ENCODE measurements at places on chromosomes 3 and 15. TPM values are rescaled to one million over a fixed set of nuclear protein-coding genes. Genes with fewer than 3 reads are reported as not detected.
A peak's percentile ranks its signal among the peaks of the same experiment; 100 is the strongest.

Gene CCDC174
- total RNA-seq = 47.1 TPM

Gene CHL1
- 16.4 TPM for total RNA-seq

Gene ARHGAP31
- total RNA-seq = 8.3 TPM

Gene MED12L
- 0.58 TPM for total RNA-seq

Gene CKMT1A
- total RNA-seq = not detected

Gene KNL1
- total RNA-seq = 3.7 TPM

Gene GRK7
- not detected for total RNA-seq

Gene KBTBD8
- 32.6 TPM for total RNA-seq

Gene ENTPD3
- total RNA-seq = not detected

Gene KNG1
- total RNA-seq = not detected

Gene TTC23
- 1.9 TPM for total RNA-seq

Gene TRAIP
- 8.7 TPM for total RNA-seq

- H3K27ac ChIP-seq = no peak overlapping the region
- no peak overlapping the region for H3K4me3 ChIP-seq
- DNase-seq = no peak
- H3K36me3 ChIP-seq = no peaks in the 10 kb centered on the region
- no peaks in the 10 kb centered on the region for H3K4me1 ChIP-seq
These were observed 1013.6 kb downstream of the ROBO1 start for GRCh38 chr3:78754066-78754743.

DNA sequence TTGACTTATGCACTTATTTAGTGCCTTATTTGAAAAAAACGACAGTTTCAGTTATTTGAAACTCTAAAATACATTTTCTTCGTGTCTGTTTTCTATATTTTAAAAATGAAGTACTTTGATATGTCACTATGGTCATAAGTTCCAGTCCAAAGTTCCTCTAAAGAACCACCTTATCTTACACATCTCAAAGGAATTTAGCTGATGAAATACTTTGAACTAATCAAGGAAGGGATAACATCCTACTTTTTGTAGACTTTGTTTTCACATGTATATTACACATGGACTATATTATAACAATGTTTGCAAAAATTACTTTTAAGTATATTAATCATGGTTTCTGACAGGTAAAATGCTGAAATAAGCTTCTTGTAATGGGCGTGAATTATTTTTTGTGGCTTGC, 265.8 kb upstream of the ZNF717 start:
- H3K36me3 ChIP-seq = no peaks in the 10 kb centered on the region
- H3K27me3 ChIP-seq = no peaks in the 10 kb centered on the region
- no peak overlapping the region for H3K4me3 ChIP-seq

- peak overlapping the region; percentile 65 for H3K27ac ChIP-seq
- H3K27me3 ChIP-seq = no peaks in the 10 kb centered on the region
- peaks cover 15% of the 10 kb centered on the region for H3K4me1 ChIP-seq
- peak overlapping the region; percentile 96 for H3K4me3 ChIP-seq
- H3K36me3 ChIP-seq = no peaks in the 10 kb centered on the region
- no peak for DNase-seq
These were observed 57.2 kb upstream of the ZBTB38 start for GRCh38 chr3:141311170-141311495.

DNA sequence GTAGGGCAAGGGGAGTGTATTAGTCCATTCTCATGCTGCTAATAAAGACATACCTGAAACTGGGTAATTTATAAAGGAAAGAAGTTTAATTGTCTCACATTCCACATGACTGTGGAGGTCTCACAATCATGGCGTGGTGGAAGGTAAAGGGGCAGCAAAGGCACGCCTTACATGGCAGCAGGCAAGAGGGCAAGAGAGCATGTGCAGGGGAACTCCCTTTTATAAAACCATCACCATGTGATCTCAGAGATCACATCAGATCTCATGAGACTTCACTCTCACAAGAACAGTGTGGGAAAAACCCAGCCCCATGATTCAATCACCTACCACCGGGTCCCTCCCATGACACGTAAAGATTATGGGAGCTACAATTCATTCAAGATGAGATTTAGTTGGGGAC, 41.4 kb downstream of the SUMF1 start:
- no peak overlapping the region for H3K27ac ChIP-seq
- no peaks in the 10 kb centered on the region for H3K4me1 ChIP-seq
- H3K36me3 ChIP-seq = peaks cover 2% of the 10 kb centered on the region
- no peaks in the 10 kb centered on the region for H3K27me3 ChIP-seq

GRCh38 chr15:51677021-51677420, 4.3 kb upstream of the SCG3 start:
- no peak for DNase-seq
- H3K27ac ChIP-seq = no peak overlapping the region
- no peaks in the 10 kb centered on the region for H3K36me3 ChIP-seq

- H3K4me1 ChIP-seq = no peaks in the 10 kb centered on the region
- no peak overlapping the region for H3K4me3 ChIP-seq
- H3K36me3 ChIP-seq = peaks cover 36% of the 10 kb centered on the region
These were observed 146.5 kb downstream of the LRRK1 start for GRCh38 chr15:101065570-101066221.

DNA sequence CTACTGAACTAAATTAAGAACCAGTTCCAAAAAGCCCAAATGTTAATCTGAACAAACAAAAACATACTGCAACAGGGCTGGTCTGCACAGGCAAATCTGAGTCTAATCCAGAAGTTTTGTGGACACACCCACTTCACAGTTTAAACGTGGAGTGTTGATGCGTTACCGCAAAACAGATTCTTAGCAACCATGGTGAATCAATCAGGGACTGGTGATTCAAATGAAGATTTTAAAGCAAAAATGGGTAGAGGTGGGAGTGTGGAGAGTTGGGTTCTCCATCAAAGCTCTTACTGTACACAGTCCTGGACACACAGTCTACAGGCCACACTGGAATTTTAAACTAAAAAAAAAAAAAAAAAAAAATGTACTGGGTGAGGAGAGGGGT, 5.2 kb downstream of the ANXA2 start:
- no peak for DNase-seq
- H3K36me3 ChIP-seq = peaks cover 7% of the 10 kb centered on the region
- no peak overlapping the region for H3K27ac ChIP-seq
- H3K4me3 ChIP-seq = no peak overlapping the region

GRCh38 chr15:57556040-57556439, 35.7 kb upstream of the MYZAP start:
- DNase-seq = no peak
- H3K4me3 ChIP-seq = no peak overlapping the region
- H3K27me3 ChIP-seq = no peaks in the 10 kb centered on the region
- H3K4me1 ChIP-seq = peaks cover 3% of the 10 kb centered on the region
- H3K27ac ChIP-seq = no peak overlapping the region
- no peaks in the 10 kb centered on the region for H3K36me3 ChIP-seq

DNA sequence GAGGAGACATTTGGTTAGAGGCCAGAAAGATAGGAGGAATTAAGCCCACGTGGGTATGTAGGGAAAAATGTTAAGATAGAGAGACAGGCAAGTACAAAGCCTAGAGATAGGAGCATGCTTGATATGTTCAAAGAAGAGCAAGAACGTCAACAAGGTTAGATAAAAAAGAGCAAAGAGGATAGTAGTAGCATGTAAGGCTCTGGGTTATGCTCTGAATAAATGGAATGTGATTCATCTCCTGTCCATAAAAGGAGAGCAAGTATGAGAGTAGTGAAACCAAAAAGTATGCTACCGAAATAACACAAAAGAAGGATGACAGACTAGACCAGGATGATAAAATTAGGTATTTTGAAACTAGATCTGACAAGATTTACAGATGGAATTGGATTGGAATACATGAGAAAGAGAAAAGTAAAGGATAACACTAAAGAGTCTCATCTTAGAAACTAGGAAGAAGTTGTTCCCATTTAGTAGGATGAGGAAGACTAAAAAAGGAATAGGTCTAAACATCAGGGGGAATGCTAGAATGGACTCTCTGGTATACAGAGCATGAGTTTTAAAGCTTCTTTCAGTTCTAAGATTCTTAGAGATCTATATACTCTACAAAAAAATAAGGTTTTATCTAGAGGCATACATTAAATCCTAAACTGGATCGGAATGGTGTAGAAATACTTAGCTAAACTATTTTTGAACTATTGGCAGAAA, 59.1 kb downstream of the TRPM7 start:
- H3K27ac ChIP-seq = no peak overlapping the region
- H3K4me3 ChIP-seq = no peak overlapping the region
- no peak for DNase-seq
- H3K36me3 ChIP-seq = peaks cover 13% of the 10 kb centered on the region
- no peaks in the 10 kb centered on the region for H3K27me3 ChIP-seq

GRCh38 chr3:55729546-55729945, 242.4 kb upstream of the WNT5A start:
- no peaks in the 10 kb centered on the region for H3K4me1 ChIP-seq
- H3K27me3 ChIP-seq = no peaks in the 10 kb centered on the region

- no peak for DNase-seq
- H3K4me1 ChIP-seq = no peaks in the 10 kb centered on the region
- H3K27me3 ChIP-seq = no peaks in the 10 kb centered on the region
- H3K36me3 ChIP-seq = no peaks in the 10 kb centered on the region
These were observed 429.5 kb downstream of the NLGN1 start for GRCh38 chr3:173826901-173827609.

DNA sequence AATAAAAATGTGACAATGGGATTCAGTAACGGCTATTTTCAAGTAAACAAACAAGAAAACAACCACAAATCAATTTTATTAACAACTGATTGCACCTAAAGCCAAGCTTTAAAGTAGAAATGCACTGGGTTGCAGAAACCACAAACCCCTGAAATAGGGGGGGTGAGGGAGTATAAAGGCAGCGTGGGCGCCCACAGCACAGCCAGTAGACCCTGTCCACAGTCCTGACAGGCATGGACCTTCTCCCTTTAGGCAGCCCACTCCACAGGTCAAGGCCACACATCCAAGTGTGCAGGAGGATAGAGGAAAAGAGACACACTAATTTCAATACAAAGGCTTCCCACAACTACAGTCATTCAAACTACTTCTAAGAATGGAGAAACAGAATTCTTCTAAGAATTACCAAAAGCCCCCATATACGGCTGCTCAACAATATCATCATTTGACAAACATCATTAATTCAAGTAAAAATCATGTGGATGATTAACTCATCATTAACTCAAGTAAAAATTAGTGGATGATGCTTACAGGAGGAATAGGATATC, 48.7 kb downstream of the CHSY1 start:
- no peak overlapping the region for H3K4me3 ChIP-seq
- H3K27ac ChIP-seq = no peak overlapping the region
- no peak for DNase-seq
- H3K4me1 ChIP-seq = peaks cover 35% of the 10 kb centered on the region
- no peaks in the 10 kb centered on the region for H3K36me3 ChIP-seq

DNA sequence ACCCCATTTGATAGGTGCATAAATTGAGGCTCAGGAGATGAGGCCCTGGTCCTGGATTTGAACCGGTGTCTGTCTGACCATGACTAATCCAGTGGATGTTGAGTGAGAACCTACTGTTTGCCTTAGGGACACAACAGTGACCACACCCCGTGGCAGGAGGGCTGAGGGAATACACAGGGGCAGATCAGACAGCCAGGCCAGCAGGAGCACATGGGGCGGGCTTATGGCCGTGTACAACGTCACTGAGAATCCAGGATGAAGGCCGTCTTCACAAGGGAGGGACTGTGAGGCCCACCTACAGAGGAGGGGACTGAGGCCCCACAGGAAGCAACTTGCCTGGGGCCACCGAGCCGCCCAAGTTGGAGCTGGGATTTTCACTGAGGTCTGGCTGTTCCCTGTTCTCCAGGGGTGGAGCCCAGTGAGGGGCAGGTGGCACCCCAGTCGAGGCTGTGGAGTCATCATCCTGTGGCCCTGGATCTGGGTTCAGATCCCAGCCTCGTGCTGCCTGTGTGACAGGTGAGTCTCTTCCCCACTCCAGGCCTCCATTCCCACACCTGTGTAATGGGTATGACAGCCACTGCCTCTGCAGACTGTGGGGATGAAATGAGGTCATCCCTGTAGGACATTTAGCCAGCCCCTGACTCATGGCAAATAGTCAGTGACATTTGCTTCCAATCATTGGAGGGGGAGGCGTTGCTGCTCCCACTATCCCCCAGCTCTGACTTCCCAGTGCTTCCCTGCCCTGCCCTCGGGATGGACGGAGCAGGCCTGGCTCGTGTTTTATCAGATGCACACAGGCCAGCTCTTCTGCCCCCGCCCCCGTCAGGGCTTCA, 6.3 kb upstream of the PLXND1 start:
- H3K27me3 ChIP-seq = no peaks in the 10 kb centered on the region
- DNase-seq = no peak
- no peak overlapping the region for H3K27ac ChIP-seq
- H3K4me3 ChIP-seq = no peak overlapping the region

DNA sequence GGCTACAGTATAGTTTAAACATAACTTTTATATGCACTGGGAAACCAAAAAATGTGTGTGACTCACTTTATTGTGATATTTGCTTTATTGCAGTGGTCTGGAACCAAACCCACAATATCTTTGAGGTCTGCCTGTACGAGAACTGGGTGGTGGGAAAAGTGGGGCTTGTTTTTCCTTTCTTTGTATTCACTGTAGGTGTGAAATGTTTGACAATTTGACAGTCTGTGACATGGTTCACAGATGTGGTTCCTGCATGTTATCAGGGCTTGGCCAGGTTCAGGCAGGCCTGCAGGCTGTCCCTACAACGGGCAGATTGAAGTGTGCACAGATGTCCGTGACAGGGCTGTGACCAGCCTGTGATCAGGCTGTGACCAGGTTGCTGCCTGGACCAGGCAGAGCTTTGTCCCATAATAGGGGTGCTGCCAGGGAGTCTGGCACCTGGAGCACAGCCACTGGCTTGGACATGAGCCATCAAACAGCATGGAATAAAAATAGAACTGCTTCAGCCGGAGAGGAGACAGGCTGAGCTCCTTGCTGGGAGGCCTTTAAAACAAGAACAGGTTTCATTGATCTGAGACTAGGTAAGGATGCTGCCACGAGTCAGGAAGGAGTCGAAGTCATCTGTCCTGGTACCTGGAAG, 61.0 kb downstream of the KLF13 start:
- H3K36me3 ChIP-seq = peaks cover 2% of the 10 kb centered on the region
- no peak for DNase-seq
- no peak overlapping the region for H3K4me3 ChIP-seq
- H3K4me1 ChIP-seq = no peaks in the 10 kb centered on the region

DNA sequence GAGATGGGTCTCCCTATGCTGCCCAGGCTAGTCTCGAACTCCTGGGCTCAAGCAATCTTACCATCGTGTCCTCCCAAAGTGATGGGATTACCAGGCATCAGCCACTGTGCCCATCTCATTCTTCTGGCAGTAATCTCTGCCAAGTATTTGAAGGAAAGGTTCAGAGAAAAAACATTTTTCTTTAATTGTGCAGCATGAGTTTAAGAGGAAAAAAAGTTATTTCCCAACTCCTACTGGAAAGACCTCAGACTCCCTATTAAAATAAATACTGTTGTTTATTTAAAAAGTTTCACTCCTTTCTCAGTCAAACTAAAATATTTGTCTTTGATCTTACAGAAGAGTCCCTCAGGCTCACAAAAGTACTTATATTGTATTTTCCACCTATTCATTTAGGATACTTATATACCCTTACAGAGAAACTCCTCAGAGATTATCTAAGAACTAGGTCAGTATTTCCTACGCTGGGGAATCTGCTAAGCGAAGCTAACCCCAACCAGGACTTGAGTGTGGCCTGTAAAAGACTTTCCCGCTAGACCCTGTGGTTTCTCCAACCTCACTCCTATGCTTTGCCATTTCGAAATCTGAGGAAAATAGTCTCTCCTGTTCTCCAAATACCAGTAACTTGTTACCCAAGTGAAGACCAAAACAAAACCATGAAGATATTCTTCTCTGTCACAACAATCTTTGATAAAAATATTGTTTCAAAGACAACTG, 28.7 kb downstream of the WWTR1 start:
- peaks cover 3% of the 10 kb centered on the region for H3K27me3 ChIP-seq
- no peak for DNase-seq
- H3K4me1 ChIP-seq = no peaks in the 10 kb centered on the region
- no peaks in the 10 kb centered on the region for H3K36me3 ChIP-seq
- H3K4me3 ChIP-seq = no peak overlapping the region
- no peak overlapping the region for H3K27ac ChIP-seq

GRCh38 chr3:66196633-66197032, 24.2 kb upstream of the SLC25A26 start:
- peaks cover 3% of the 10 kb centered on the region for H3K27me3 ChIP-seq
- no peak overlapping the region for H3K4me3 ChIP-seq
- H3K36me3 ChIP-seq = no peaks in the 10 kb centered on the region
- DNase-seq = no peak
